Left kidney (tissue), 8 donors: ENCODE measurements at places on chromosomes 16 and 17. TPM values are rescaled to one million over a fixed set of nuclear protein-coding genes. Genes with fewer than 3 reads are reported as not detected.

CYB5D1 gene
- 29.7 TPM for polyA plus RNA-seq

DNA sequence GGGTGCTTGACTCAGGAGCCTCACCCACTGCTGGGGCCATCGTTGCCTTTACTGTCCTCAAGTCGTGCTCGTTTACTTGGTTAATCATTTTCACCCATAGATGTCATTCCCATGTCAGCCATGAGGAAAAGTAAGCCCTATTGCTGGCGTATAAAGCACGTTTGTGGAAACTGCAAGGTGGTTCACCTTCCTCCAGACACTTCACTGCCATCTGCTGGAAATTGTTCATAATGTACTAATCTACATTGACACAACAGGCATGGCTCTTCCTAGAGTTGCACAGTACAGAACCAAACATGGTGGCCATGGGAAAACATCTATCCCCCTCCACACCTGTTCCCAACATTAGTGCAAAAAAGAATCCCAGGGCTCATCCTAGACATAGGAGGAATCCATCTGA is 116.6 kb downstream of the ZNF18 start:
- DNase-seq = peak; percentile 34

DNA sequence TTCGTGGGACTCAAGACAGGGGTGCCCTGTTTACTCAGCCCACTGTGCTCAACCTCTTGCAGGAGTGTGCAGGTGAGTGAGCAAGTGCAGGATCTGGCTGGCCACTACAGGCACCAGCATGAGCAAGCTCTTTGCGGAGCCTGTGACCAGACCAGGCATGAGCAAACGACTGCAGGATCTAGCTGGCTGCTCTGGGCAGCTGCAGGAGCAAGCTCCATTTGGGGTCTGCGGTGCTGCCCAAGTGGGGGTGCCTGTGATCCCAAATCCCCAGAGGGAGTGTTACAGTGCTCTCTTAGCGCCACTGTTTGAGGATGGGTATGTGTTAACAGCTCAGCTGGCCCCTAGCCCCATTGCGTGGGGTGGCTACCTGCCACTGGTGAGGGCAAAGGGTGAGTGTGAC is 2.4 kb downstream of the USP6 start:
- no peak for DNase-seq

DNA sequence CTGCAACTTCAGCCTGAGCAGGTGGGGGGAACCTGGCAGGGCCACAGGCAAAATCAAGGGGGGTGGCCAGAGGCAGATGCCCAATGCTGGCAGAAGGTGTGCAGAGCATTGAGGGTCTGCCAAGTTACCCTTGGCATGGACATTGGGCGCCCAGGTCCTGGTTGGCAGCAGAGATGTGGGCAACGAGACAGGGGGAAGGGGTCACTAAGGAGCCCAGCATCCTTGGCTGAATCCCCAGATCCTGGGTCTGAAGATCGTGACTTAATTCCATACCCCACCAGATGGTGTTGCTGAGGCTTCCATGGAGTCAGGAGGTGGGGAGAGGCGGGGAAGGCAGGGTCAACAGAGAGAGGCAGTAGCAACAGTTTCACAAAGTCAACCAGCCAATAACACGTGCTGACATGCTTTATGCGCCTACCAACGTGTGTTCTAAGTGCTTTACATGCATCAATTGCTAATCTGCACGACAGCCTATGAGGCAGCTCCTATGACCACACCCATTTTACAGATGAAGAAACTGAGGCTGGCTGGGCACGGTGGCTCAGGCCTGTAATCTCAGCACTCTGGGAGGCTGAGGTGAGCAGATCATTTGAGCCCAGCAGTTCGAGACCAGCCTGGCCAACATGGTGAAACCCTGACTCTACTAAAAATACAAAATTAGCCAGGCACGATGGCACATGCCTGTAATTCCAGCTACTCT is 83.3 kb downstream of the GSG1L start:
- no peak for DNase-seq

DNA sequence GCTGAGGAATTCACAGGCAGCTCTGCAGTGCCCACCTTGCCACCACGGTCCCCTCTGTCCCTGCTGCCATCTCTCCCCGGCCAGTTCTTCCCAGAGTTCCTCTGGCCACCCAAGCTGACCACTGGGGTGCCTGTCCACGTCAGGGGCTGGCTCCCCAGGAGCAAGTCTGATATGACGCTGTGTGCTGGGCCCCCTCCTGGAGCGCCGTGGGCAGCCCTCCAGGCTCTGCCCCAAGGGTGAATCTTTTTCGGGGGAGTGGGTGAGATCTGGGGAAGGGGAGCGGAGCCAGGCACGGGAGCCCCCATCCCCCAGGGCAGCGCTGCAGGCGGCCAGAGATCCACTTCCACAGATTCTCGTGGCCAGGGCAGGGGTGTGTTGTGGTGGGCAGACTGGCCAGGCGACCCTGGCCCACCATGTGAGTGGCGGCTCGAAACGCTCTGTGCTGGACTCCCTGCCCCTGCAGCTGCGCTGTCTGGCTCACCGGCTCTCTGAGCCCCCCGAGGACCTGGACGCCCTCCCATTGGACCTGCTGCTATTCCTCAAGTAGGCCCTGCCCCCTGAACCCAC is 3.7 kb downstream of the MSLN start:
- DNase-seq = no peak

- no peak for DNase-seq
These were observed 4.0 kb downstream of the TMEM170A start for GRCh38 chr16:75460446-75460845.

ZMYND15 gene
- 0.32 TPM for polyA plus RNA-seq

MRPL45 gene
- polyA plus RNA-seq = 64.7 TPM

GRCh38 chr16:27369806-27370205 is 32.2 kb upstream of the IL21R start:
- DNase-seq = no peak

C16orf54 gene
- polyA plus RNA-seq = 0.32 TPM

DNA sequence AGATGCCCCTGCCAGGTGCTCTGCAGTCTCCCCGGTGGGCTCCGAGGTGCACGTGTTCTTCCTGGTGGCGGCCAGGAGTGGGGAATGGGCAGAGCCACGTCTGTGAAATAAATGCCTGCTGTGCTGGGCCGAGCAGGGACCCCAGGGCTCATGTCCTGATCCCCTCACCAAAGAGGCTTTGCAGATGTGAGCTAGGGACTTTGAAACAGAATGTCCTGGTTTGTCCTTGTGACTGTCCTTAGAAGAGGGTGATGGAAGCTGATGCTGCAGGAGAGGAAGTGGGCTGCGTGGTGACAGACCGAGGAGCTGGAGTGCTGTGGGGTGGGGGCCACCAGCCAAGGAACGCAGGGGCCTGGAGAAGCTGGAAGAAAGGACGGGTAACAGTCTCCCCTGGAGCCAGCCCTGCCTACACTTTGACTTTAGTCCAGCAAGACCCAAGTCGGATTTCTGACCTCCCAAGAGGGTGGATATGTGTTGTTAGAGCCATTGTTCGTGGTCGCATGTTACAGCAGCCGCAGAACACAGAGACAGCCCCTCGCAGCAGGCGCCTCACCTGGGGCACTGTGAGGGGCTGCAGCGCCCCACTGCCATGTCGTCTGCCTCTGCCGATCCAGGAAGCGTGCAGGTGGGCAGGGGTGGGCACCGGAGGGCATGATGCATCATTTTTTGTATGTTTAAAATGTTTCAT is 217.9 kb upstream of the CIBAR2 start:
- DNase-seq = no peak

SPATA32 gene
- polyA plus RNA-seq = 0.38 TPM

DNA sequence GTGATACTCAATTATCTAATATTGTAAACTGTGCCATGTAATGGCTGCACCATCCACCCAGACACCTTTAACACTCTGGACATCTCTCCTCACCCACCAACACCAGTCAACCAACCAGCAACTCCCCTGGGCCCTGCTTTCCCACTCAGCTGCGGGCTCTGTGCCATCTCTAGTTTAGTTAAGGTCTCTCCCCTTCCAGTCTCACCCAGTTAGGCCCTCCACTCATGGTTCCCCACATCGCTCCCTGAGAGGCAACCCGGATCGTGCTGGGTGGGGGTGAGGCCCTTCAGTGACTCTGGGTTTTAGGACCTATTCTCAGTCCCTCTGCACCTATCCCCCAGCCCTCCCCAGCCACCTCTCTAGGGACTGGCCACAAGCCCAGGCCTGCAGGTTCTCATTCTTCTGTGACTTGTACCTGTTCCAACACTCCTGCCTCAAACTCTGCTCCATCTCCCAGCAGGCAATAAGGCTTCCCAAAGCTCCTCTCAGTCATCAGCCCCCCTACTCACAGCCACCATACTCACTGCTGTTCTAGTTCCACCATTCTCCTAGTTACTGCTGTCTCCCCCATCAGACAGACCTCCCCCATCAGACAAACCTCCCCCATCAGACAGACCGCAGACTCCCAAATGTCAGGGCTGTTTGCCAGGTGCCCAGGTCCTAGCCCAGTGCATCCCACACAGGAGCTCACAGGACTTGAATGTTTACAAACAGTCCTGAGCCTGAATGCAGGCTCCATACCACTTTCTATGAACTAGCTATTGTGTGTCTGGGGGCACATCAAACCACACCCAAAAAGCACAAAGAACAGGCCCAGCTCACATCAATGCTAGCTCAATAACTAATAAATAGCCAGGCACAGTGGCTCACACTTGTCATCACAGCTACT is 2.6 kb downstream of the TK2 start:
- DNase-seq = no peak

ITGAE gene
- polyA plus RNA-seq = 42.7 TPM

DNA sequence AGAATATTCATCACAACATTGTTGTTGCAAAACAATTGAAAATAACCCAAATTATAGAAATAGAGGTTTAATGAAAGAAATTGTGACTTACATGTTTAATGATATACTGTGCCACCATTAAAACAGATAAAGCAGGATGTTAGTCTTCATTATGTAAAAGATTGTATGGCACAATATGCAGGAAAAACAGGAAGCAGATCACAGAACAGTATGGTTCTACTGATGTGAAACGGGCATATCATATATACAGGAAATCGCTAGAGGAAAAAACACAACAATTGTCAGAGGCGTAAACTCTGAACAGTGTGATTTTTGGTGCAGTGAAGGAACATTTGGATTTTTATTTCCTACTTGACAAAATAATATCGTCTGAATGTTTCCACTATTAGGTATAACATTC is 22.0 kb downstream of the OR3A1 start:
- no peak for DNase-seq

- no peak for DNase-seq
These were observed 9.7 kb downstream of the ADGRG3 start for GRCh38 chr16:57677622-57678369.

DNA sequence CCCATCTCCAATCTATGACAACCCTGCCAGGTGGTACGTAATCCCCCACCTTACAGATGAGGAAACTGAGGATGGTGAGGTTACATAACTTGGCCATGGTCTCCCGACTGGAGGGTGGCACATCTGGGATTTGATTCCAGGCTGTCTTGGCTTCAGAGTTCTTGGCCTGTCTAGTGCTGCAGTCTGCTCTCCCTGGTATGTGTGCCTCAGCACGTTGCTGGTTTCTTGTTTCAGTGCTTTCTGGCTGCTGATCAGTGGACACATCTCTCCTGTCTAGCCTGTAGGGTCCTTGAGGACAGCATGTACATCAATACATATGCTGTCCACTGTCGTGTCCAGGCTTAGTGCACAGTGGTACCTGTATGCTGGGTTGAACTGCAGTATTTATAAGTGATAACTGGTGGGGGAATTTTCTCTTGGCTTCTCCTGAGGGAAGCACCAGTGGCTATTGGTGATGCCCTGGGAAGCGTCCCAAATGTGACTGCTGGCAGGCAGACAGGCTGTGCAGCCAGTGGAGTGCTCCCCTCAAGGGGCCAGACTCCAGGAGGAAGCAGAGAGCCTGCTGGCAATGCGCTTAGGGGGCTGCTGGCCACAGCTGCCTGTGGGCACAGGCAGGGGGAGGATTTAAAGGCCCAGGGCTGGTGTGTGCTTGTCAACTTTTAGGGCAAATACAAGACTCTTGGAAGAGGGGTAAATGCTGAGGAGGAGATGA is 14.4 kb downstream of the CTRL start:
- no peak for DNase-seq

ZFP90 gene
- 49.7 TPM for polyA plus RNA-seq

GAST gene
- polyA plus RNA-seq = not detected

DNA sequence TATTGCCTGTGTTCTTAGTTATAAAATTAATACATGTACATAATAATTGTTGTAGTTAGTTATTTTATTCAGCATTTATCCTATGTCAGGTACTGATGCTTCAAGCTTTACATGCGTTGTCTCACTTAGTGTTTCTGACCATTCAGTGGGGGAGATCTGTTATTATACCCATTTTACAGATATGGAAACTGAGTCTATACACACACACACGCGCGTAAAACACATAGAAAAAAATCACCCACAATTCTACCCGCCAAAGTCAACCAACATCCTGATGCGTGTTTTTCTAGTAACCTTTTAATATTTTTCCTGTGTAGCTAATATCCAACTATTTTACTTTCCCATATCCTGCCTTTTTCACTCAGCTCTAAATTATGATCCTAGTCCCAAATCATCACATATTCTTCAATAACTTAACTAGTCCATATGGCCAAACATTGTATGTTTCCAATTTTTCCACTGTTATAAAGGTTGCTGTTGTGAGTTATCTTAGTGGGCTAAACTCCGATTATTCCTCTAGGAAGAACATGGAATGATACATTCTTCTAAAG is 48.4 kb downstream of the BMERB1 start:
- DNase-seq = no peak

MYH11 gene
- 11.1 TPM for polyA plus RNA-seq

- DNase-seq = no peak
These were observed 1.3 kb downstream of the RAB37 start for GRCh38 chr17:74738051-74738996.

HSF5 gene
- polyA plus RNA-seq = 0.52 TPM

DNA sequence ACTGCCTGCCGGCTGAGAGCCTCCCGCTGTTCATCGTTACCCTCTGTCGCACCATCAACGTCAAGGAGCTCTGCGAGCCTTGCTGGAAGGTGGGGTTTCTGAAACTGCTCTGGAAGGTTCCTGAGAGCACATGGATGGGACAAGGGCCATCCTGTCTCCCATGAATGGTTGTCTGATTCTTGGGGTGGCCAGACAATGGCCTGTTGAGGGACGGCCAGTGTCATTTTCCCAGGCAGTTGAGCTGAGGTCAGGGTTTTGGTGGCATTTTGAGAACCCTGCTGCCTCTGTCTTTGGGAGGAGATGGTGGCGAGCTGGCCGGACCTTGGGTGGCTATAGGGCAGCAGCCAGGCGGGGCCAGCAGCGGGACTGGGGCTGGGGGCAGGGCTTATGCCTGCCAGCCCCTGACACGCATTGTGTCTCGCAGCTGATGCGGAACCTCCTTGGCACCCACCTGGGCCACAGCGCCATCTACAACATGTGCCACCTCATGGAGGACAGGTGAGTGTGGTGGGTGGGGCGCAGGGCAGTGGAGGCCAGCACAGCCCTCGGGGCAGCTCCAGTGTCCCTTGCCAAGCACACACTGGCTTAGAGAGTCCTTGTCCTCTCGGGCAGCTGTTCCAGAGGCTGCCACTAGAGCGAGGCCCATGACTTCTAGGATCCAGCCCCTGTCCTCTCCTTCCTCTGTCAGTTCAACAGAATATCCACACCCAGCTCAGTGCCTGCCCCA is 9.1 kb downstream of the TSC2 start:
- DNase-seq = no peak

ZACN gene
- polyA plus RNA-seq = 14.2 TPM

GRCh38 chr16:57621521-57622271 is 6.7 kb upstream of the ADGRG1 start:
- DNase-seq = no peak
